ENCODE measurements at places on chromosomes 4 and X.

DNA sequence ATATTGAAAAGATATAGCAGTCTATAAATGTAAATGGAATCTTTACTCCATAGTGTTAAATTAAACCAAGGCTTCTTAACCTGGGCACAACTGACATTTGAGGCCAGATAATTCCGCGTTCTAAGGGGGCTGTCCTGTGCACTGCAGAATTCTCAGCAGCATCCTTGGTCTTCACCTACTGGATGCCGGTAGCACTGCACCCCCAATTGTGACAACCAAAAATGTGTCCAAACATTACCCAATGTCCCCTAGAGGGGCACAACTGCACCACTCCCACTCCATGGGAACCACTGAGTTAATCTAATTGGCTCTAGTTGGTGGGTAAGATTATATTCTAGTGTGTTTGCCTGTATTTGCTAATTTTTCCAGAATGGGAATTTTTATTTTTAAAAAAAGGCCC lies 16.6 kb downstream of the AP1S2 start:
- DNase-seq, result no peak

- no peak for DNase-seq
Observed at GRCh38 chrX:23851544-23851943, 56.2 kb downstream of the APOO start.

GRCh38 chrX:15254852-15255251 lies 15.0 kb downstream of the ASB9 start:
- no peak for DNase-seq

DNA sequence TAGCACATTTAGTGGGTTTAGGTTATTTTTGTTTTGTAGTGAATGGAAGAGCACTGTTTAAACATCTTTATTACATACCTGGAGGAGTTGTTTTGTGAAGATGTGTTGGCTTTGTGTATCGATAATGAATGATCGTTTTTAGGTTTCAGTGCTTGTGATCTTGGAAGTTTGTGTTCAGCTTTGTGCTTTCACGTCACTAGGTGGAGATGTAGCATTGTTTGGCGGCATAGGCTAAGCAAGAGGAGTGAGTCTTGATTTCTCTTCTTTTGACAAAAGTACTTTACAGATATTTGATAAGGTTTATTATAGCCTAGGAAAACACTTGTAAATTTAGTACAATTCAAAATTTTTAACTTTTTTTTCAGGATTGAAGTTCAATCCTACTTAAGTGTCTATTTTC lies 50.4 kb downstream of the PDK3 start:
- DNase-seq, result no peak

- no peak for DNase-seq
Observed at GRCh38 chrX:3268829-3269228, 77.6 kb downstream of the MXRA5 start.

DNA sequence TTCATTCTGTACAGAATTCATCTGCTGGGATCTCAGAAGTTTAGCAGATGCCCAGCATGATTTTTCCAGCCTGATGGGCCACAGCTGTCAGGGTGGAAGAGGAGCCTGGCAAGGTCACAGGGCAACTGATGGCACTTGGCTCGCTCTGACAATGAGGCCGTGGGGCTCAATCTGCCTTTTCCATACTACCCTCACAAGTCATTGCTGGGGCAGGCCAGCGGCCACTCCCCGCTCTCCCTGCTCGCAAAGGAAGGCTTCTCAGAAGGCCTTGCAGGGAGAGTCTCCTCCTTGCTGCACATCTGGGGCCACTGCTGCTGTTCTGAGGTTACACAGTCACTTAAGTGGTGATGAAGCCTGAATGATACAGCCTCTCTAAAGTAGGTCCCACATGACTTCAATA lies 349.1 kb downstream of the NR3C2 start:
- no peak for DNase-seq

DNA sequence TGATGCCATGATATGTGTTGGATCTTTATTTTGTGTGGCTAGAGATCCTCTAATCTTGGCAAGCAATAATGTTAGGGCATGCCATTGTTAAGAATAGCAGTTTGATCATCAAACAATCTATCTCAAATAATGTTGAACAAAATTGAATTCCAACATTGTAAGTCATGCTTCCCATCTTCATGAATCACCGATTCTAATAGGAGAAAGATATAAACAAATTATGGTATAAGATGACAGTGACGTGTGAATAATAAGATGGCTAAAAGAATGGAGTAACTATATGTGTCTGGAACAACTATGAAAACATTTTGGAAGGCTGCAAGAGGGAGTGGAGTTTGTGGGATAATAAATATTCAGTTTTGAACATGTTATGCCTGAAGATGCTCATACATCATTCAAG lies 208.4 kb downstream of the DTHD1 start:
- no peak for DNase-seq

GRCh38 chr4:102139132-102139573 lies 206.1 kb downstream of the SLC39A8 start:
- no peak for DNase-seq

DNA sequence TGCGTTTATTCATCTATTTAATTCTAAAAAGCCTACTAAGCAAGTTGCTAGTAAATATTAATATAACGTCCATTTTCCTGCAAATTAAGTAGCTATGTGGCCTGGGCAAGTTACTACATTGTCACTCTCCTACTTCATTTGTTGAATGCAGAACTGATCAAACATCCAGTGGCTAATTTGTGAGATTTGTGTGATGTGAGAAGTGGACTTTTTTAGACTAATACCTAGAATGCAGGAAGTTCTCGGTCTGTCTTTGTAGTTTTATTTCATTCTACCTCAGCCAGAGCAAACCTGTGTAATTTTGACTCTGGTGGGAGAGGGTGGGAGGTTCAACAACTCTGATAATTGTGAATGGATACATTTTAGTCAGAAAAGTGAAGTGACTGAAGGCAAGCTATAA lies 840 bp downstream of the GUF1 start:
- DNase-seq, result no peak

DNA sequence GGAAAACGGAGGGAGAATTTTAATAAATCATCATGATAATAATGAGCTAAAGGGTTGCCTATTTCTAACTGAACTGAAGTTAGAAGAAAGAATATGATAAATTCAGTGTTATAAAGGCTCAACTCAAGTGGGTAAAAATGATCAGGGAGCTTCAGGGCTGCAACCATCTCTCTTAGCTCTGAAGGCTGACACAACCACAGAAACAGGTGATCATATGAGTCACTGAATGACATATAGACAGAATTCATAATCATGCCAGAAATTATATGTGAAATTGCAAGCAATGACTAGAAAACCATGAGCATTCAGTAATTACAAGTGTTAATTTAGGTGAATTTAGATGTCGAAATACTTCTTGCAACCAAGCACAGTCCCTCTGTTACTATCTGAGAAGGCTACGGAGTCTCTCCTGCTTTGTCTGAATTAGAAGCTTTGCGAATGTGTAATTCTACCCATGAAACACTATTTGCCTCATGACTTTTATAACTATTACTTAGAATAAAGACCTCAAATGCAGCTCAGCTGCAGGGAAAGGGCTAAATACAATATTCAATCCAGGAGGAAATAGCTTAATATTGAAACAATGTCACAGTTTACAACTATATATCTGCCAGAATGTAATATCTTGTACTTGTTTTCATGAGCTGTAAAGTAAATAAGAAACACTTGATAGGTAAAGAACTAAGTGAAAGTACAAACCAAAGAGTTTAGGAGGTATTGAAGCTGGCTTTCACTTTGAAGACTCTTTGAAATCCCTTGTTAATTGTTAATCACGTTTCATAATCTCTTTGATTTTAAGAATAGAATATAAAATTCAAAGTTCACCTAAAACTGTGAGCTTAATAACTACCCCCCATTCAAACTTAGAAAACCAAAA lies 1972.6 kb downstream of the ARAP2 start:
- DNase-seq, result no peak

GRCh38 chr4:173752610-173753230 lies 222.7 kb upstream of the HAND2 start:
- no peak for DNase-seq

GRCh38 chrX:68880846-68881552 lies 52.2 kb downstream of the EFNB1 start:
- DNase-seq, result no peak

DNA sequence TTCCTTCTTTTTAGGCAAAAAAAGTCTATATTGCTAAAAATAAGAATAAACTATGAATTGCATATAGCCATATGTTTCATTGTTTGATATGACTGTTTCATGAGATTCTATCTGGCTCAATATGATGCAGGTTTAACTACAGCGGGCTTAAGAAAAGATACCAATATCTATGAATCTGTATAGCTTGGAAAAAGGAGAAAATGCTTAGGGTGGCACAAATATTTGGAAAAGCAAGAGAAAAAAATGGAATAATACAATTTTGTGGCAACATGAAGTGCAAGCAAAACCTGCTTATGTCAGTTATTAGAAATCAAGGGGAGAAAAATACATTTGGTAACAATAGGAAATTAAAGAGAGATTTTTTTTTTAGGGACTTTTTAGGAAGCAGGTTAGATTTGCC lies 48.3 kb upstream of the NFKB1 start:
- DNase-seq, result no peak

DNA sequence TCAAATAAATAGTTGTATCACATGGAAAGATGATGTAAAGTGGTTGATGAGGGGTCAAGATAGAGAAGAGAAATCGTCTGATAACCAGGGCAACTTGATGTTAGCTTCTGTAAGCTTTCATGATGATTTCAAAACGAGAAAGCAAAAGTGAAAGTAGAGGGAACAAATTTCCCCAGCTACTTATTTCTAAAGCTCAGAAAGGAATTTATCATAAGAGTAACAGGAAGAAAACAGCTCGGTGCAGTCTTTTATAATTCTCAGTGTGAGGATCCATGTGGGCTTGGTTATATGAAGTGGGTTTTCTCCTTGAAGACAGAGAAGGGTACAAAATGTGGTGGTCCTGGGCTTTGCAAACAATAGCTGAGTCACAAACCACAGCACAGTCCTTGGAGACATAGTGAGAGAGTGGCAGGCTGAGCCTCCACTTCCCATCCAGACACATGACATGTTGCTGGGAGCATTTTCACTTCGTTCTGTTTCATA lies 32.1 kb upstream of the GLRA2 start:
- no peak for DNase-seq

GRCh38 chr4:179871726-179872125 lies 2371.5 kb upstream of the TENM3 start:
- no peak for DNase-seq

DNA sequence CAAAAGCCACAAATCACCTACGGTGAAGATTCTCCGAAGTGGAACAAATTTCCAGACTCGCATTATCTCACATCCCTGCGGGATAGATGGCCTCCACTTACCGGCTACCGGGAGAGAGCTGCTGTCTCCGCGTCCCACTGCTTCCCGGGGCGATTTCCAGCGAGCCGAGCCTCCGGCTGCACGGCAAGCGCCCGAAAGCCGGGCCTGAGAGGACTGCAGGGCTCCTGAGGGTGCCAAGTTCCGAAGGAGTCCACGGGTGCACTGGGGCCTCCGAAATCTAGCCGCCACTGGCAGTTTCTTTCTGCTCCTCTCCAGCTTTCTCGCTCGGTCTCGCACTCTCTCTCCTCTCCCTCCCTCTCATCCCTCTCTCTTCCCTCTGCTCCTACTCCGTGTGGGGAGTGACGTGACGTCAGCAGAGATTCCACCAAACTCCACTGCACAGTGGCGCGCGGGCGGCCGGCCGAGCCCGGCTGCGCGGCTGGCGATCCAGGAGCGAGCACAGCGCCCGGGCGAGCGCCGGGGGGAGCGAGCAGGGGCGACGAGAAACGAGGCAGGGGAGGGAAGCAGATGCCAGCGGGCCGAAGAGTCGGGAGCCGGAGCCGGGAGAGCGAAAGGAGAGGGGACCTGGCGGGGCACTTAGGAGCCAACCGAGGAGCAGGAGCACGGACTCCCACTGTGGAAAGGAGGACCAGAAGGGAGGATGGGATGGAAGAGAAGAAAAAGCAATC lies 14.0 kb upstream of the PITX2 start:
- no peak for DNase-seq

GRCh38 chrX:100410901-100411801 lies 1.1 kb upstream of the PCDH19 start:
- no peak for DNase-seq

DNA sequence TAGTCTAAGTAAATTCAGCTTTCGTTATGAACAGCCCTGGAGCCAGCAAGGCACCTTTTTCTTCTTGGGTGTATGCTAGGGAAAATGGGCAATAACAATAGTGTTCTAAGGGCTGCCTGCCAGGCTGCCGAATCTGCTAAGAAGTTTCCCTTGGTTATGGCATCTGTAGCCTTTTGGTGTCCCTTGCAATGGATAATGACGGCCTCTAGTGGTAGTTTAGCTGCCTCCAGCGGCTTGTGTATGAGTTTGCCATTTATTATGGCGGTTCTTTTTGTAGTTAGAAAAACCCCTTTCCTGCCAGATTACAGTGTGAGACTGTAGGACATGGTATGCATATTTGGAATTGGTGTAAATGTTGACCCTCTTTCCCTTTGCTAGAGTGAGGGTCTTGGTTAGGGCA lies 78.9 kb upstream of the SPIN4 start:
- no peak for DNase-seq

DNA sequence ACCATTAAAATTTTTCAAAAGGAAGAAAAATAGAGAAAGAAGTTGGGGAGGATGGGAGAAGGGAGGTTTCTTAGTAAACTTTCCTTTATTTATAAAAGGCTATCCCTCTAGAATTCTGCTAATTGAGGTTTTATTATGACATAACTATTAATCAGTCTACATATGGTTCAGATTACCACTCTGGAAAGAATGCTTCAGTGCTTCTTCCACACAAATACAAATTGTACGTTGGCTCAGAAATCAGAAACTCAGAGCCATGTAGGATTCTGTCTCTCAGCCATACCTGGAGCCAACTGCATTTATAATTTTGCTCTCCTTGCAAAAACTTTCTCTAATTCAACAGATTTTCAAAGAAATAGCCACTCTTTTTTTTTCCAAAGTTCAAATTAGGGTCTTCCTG lies 37.1 kb downstream of the SRPX start:
- no peak for DNase-seq

DNA sequence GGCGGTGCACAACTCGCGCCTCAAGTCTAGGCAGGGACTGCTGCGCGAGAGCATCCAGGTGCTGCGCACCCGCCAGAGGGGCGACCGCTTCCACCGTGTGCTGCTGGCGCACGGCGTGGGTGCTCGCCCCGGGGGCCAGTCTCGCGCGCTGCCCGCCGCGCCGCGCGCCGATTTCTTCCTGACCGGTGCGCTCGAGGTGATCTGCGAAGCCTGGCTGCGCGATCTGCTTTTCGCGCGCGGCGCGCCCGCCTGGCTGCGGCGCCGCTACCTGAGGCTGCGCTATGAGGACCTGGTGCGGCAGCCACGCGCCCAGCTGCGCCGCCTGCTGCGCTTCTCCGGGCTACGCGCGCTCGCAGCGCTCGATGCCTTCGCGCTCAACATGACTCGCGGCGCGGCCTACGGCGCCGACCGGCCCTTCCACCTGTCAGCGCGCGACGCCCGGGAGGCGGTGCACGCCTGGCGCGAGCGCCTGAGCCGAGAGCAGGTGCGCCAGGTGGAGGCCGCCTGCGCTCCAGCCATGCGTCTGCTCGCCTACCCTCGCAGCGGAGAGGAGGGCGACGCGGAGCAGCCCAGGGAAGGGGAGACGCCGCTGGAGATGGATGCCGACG lies 1.3 kb downstream of the CHST7 start:
- no peak for DNase-seq

DNA sequence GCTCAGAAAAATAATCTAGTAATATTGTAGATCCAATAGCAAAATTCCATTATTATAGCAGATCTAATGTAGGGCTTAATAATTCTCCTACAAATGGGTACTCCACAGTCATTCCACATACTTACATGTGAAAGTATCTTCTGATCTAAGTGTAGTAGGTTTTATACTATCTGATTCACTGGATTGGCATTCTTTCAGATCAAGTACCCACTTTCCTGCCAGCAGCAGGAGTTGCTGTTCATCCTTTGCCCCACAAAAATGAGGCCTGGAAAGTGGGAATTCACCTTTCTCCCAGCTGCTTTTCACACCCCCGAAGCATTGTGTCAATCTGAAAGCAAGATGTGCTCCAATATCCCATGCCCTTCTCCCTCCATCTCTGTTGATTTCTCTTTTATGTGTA lies 77.1 kb upstream of the RXFP1 start:
- no peak for DNase-seq

All from stimulated activated CD8-positive, alpha-beta memory T cell treated with anti-CD3 and anti-CD28 coated beads, Interleukin-7, amount 100 ng/mL, for 24 hours (primary cell).